ENCODE measurements at places on chromosomes 16 and 17.
A peak's percentile ranks its signal among the peaks of the same experiment; 100 is the strongest.

GRCh38 chr17:79495665-79496064, 115.2 kb downstream of the RBFOX3 start:
- DNase-seq = no peak

DNA sequence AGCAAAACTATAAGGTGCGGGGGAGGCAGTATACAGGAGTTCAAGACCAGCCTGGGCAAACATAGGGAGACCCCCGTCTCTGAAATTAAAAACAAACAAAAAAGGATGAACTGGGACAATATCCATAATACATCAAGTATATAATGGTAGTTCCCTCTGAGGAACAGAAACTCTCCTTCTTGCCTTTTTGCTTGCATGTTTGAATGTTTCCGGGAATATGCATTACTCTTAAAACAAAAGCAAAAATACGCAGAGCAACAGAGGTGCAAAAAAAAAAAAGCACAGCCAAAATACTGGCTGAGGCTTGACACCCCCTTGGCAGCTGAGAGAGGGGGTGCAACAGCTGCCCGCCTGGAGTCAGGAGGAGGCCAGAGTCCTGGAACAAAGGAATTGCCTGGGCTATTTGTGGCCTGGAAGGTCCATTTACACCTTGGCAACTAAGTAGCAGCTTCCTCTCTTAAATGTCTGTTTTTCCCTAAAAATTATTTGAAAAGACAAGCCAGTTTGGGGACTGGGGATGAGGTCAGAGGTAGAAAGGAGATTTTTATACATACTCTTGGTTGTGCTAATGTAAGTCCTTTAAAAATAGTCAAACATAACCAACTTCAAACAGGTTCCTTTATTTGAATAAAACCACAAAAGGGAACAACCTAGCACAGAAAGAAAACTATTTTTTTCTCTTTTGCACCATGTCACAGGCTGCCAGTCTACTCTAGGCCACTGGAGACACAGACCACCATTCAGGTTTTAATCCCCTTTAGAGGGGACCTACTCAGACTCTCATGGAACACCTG, 19.5 kb downstream of the USP7 start:
- no peak for DNase-seq

DNA sequence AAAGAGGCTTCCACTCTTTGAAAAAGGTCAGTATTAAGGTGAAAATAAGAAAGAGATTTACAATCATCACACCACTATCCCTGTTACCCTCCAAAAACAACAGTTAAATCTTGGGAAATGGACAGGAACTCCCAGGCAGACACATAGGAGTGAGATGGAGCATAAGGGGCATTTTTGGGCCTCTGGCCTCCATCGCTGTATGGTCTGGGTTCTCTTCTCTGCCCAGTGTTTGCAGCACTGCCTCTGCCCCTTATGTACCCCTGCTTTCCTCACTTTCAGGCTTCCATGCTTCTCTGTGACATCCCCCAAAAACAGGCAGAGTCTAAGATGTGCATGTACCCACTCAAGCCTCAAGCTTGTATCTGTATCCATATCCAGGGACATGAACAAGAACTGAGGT, 630 bp upstream of the HOXB2 start:
- no peak for DNase-seq

DNA sequence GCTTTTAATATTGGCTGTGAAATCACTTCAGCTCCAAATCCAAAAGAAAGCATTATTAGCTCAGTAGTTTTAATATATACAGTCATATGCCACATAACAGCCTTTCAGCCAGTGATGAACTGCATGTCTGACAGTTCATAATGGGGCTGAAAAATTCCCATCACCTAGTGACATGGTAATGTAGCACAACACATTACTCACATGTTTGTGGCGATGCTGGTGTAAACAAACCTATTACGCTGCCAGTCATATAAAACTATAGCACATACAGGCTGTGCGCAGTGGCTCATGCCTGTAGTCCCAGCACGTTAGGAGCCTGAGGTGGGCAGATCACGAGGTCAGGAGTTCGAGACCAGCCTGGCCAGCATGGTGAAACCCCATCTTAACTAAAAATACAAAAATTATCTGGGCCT, 92.2 kb downstream of the TUBD1 start:
- peak; percentile 19 for DNase-seq

DNA sequence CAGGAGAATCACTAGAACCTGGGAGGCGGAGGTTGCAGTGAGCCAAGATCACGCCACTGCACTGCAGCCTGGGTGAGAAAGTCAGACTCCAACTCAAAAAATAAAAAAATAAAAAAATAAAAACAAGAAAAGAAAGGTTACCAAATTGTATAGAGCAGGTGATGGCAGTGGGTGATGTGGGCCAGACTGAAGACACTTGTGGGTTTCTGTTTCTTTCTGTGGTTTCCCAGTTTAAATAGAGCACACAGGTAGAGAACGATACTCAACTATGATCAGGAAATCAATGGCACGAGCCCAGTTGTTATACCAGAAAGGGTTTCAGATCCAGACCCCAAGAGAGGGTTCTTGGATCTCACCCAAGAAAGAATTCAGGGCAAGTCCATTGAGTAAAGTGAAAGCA, 32.6 kb downstream of the NUBP1 start:
- DNase-seq = no peak

DNA sequence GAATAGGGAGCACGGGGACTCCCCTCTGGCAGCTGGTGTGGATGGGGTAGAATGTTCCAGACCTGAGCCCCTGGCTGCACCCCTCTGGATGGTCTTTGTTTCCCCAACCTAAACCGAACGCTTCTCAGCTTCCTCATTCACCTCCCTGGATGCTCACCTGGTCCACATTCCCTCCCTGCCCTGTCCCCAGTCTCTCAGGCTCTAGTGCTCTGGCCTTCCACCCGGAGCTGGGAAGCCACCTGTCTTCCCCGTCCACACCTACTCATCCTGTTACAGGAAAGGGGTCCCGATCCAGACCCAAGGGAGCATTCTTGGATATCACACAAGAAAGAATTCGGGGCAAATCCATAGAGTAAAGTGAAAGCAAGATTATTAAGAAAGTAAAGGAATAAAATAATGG, 73.5 kb downstream of the CYLD start:
- no peak for DNase-seq

DNA sequence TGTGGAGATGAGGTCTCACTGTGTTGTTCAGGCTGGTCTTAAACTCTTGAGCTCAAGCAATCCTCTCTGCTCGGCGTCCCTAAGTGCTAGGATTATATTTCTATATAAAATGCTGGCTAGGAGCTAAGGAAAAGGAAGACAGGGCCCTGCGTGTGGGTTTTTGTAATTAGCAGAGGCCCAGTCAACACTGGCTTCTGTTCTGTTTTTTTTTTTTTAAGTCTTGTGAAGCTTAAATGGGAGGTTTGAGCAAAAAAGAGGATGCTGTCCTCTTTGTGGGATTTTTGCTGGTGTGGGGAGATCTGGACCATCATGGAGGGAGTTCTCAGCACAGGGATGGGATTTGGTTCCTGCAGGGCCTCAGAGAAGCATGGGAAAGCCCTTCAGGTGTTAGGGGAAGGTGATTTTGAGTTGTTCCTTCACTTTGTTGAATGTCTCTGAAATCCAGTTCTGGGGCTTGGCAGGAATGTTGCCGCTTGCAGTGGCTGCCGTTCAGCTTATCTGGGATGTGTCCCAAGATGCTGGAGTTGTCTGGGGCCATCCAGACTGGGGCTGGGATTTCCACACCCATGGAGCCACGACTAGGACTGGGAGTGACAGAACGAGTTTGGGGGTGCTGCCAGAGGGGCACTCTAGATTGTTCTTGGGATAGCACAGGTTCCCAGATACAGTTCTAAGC, 4.2 kb downstream of the PYCARD start:
- DNase-seq = no peak

Data from epithelial cell of esophagus (primary cell).